Transverse colon (tissue), 4 donors: ENCODE measurements at places on chromosomes 5 and 9. TPM values are rescaled to one million over a fixed set of nuclear protein-coding genes. Genes with fewer than 3 reads are reported as not detected.

- DNase-seq = no peak
These were observed 648.5 kb downstream of the BNC2 start for GRCh38 chr9:16221822-16222547.

DNA sequence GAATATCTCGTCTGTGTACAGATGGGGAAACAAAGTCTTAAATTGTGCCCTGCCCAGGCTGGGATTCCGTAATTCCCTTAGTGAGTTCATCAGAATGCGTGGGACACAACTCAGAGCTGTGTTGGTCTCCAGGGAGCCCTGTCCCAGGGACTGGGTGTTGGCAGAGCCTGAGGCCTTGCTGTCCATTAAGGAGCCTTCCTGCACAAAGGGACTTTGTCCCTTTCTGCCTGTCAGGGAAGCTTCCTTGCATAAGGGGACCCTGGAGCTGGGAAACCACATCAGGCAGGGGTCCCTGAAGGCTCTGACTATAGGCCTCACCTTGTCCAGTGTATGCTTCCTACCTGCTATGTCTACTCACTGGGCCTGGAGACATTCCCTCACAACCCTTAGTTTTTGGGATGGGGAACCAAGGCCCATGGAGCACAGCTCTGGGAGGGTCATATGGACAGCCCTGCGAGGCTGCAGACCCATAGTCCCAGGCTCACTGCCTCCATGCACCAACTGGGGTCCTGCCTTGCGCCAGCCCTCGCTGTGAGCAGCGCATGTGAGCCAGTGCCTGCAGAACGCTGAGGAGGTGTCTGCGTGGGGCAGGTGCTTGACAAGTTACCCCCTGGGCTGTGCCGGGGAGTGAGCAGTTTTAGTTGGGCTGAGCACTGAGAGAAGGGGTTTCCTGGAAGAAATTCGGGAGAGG lies 1.6 kb downstream of the CARD19 start:
- peak; percentile 42 for DNase-seq

The ZNF79 gene
- total RNA-seq = 11.4 TPM

DNA sequence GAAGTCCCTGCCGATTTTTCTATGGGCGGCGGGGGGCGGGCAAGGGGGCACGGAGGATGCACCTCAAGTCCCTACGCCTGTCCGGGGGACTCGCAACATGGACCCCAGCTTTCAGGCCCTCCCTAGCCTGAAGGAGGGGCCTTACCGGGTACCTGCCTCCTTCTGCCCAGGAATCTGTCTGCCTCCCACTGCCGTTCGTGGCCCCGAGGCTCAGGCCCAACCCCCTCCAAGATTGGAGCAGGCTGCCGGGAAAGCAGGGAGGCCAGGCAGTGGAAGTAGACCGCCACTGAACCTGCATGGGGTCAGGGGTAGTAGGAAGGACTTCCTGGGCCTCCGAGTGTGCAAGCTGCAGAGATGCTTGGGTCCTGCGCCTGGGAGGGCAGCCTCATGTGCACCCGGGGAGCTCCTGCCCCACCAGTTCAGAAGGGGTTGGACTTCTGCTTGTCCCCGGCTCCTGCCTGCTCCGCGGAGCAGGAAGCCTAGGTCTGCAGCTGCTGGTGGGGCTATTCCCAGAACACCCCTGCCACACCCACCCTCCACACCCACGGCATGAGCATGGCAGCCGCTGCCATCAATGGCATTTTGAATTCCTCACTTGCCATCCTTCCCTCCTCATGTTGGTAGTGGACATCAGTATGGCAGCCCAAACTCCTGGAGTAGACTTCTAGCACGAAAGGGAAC lies 1312.7 kb upstream of the ACO1 start:
- DNase-seq = no peak

The KCTD16 gene
- total RNA-seq = 0.14 TPM

GRCh38 chr5:17216974-17217492 lies 398 bp upstream of the BASP1 start:
- no peak for DNase-seq

- no peak for DNase-seq
These were observed 143.2 kb downstream of the CACNA1B start for GRCh38 chr9:138020795-138021182.

- DNase-seq = no peak
These were observed 257.7 kb downstream of the MCTP1 start for GRCh38 chr5:95027151-95027721.

- DNase-seq = no peak
These were observed 18.0 kb downstream of the HTR4 start for GRCh38 chr5:148636353-148636752.
